ENCODE measurements at places on chromosomes 16 and 17. TPM values are rescaled to one million over a fixed set of nuclear protein-coding genes. Genes with fewer than 3 reads are reported as not detected.

DNA sequence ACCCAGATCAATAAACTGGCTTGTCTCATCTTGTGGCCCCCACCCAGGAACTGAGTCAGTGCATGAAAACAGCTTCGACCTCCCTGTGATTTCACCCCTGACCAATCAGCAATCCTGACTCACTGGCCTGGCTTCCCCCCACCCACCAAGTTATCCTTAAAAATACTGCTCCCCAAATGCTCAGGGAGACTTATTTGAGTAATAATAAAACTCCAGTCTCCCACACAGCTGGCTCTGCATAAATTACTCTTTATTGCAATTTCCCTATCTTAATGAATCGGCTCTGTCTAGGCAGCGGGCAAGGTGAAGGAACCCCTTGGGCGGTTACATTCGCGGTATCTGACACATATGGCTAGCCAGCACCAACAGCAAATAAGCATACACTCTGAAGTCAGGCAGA is 9.8 kb upstream of the RABEP1 start:
- H3K4me3 ChIP-seq: no peak overlapping the region
- no peaks in the 10 kb centered on the region for H3K4me1 ChIP-seq
- H3K27me3 ChIP-seq: no peaks in the 10 kb centered on the region
- no peak overlapping the region for H3K27ac ChIP-seq

Gene LITAFD
- total RNA-seq: not detected

Gene OSGIN1
- 10.3 TPM for total RNA-seq

Gene ELMO3
- total RNA-seq: 3.4 TPM

Gene KRTAP3-2
- not detected for total RNA-seq

Gene CD300E
- total RNA-seq: 4.3 TPM

Gene MT1A
- 4.6 TPM for total RNA-seq

All from aorta (tissue), 5 donors.